Epithelial cell of proximal tubule (primary cell): ENCODE measurements at places on chromosomes 2 and 18. TPM values are rescaled to one million over a fixed set of nuclear protein-coding genes. Genes with fewer than 3 reads are reported as not detected.

- no peak for DNase-seq
Observed at GRCh38 chr2:127201452-127201851, 18.6 kb downstream of the CYP27C1 start.

- DNase-seq, result no peak
Observed at GRCh38 chr2:204152616-204153015, 216.1 kb downstream of the ICOS start.

GRCh38 chr2:100819370-100820272 lies at the start of gene NPAS2:
TSS of gene NPAS2 (plus strand) at chr2:100820139. CDS start at chr2:100904755, 84,616 bp downstream.
- no peak for DNase-seq

DNA sequence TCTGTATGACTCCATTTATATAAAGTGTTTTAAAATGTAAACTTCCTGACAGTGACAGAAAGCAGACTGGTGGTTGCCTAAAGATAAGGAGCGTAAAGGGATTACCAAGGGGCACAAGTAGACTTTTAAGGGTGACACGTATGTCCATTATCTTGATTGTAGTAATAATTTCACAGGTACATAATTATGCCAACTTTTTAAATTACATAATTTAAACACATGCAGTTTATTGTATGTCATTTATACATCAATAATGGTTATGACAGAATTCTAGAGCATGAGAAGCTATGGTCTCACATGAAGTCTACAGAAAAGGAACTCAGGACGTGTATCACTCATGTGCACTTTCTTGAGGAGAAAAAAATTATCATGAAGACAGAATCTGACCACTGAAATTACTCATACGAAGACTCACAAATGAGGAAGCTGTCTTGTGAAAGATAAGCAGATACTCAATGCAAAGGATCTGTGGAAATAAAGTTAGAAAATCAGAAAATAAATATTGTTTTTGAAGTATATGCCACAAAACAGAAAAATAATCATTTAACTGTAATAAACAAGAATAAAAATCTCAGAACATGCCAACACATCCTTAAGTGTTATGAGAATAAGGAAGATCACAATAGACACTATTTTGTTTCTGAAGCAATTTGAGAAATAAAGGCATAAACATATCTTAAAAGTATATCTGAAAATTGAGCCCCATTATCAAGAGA lies 84.4 kb downstream of the TMEM131 start:
- no peak for DNase-seq

GRCh38 chr2:88538362-88538917 lies 85.9 kb upstream of the FOXI3 start:
- DNase-seq, result no peak

- DNase-seq, result no peak
Observed at GRCh38 chr2:30958918-30959265, 151.6 kb upstream of the CAPN13 start.

DNA sequence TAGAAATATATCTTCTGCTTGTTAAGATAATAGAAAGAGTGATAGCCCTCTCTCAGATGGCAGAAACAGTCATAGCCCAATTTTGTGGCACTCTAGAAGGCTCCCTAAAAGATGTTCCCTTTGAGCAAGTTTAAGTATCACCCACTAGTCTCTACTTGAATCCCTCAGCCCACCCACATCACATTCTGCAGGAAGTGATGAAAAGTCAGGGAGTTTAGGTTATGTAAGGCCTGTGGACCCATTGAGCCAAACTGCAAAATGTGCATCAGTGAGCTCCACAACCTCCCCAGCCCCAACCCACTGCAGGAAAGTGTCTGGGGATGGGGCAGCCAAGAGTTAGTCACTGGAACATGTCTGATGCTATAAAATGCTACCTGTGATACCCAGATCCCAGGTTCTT lies 25.6 kb downstream of the ANKRD44 start:
- DNase-seq, result no peak

- peak; percentile 47 for DNase-seq
Observed at GRCh38 chr2:112938904-112939303, 27.9 kb downstream of the IL37 start.

DNA sequence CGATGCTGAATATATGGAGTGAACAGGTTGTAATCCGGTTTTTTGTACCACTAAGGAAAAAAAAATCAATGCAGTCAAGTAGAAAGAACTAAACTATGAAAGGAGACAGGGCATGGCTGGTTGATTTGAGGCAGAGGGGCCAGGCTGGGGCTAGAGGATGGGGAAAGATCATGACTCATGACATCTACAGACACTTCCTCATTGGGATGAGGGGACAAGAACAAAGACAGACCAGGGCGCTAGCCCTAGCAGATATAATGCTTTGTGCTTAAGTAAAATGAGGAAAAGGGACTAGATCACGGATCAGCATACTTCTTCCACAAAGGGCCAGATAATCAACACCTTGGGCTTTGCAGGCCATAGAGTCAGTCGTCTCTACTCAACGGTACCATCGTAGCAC lies 55.8 kb downstream of the ST6GAL2 start:
- DNase-seq, result no peak

GRCh38 chr2:86049529-86049928 lies 56.2 kb downstream of the POLR1A start:
- DNase-seq, result no peak

DNA sequence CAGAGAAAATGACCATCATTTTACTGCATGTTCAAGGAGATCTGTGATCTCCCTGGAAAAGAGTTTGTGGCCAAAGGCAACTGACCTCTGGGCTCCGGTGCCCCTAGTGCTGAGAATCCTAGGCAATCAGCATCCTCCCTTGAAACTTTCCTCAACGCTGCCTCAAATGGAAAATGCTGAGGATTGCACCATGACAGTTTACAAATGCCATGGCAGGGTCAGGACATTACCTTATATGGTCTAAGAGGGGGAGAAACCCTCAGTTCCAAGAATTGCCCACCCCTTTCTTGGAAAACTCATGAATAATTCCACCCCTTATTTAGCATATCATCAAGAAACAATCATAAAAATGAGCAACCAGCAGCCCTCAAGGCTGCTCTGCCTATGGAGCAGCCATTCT lies 48.3 kb downstream of the ALPK2 start:
- no peak for DNase-seq

Gene UGT1A4
- 0.07 TPM in 1 of 2 replicates, not detected in the other for total RNA-seq

Gene AMER3
- not detected in 2 replicates for total RNA-seq

Gene IL1RN
- 0.29 and 1.1 TPM in 2 replicates for total RNA-seq

Gene CCDC102B
- total RNA-seq, result 0.17 and 0.43 TPM in 2 replicates
